ENCODE measurements at places on chromosomes 3 and 15. TPM values are rescaled to one million over a fixed set of nuclear protein-coding genes. Genes with fewer than 3 reads are reported as not detected.

- DNase-seq: no peak
These were observed 60.2 kb upstream of the RAB6B start for GRCh38 chr3:133955892-133956291.

GRCh38 chr15:41881920-41882688 lies 11.7 kb downstream of the SPTBN5 start:
- DNase-seq: peak; percentile 45

The STAC gene
- total RNA-seq: 0.18 TPM

DNA sequence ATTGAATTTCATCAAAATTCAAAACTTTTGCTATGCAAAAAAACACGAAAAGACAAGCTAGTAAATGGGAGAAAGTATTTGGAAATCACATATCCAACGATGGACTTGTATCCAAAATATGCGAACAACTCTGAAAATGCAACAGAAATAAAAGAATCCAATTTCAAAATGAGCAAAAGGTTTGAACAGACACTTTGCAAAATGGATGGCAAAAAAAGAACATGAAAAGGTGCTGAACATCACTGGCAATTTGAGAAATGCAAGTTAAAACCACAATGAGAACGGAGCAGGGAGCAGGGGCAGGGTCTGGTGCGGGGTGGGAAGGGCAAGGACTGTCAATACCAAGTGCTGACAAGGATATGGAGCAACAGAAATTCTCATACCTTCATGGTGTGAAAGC lies 23.1 kb upstream of the FOXP1 start:
- no peak for DNase-seq

The SPRED1 gene
- 29.3 TPM for total RNA-seq

DNA sequence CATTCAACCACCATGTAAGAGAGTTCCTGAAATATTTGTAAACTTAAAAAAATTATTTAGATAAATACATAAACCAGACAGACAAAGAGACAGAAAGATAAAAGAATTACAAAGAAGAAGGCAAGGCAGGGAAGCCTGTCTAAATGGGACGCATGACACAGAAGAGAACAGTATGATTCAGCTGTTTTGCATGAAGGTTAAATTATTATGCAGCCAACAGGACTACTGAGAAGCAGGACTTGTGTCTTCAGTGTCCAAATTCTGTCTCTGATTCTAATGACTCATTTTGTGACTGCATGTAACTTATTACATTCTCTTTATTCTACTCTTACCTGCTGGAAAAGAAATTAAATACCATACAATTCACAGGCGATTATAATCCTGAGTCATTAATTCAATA lies 340.4 kb upstream of the KCNMB2 start:
- no peak for DNase-seq

DNA sequence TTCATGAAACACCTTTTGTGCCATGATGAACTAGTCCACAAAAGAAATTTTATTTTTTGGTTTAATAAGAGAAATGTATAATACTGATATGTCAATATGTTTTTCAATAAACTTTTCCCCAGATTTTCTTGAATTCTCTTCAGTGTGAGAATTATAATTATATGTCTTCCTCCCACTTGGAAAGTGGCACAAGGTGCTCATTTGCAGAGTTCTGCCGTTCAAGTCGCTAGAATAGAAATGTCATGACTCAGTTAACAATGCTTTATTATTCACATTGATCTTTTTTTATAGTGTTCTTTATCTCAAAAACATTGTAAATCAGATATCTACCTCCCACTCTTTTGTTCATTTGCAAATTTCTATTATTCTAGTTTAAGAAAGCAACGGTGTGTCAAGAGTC lies 87.3 kb downstream of the MDFIC2 start:
- no peak for DNase-seq

The CEP19 gene
- 6.0 TPM for total RNA-seq

The APOD gene
- 5.0 TPM for total RNA-seq

DNA sequence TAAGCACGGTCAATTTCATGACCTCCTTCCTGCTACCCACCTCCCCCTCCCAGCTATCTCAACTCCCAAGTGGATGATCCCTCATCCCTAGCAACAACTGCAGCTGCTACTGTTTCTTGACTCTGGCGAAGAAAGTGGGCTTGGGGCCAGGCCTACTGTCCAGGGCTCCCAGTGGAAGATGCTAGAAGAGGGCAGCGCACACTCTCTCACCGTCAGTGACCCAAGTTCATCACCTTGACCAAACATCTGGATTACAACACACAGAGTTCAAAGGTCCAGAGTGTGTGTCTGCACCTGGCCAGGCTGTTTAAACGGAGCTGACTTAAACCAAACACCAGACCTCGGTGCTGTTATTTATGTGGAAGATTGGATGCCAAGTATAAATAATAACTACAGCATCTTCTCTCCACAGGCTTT lies 385.6 kb downstream of the SHQ1 start:
- no peak for DNase-seq

DNA sequence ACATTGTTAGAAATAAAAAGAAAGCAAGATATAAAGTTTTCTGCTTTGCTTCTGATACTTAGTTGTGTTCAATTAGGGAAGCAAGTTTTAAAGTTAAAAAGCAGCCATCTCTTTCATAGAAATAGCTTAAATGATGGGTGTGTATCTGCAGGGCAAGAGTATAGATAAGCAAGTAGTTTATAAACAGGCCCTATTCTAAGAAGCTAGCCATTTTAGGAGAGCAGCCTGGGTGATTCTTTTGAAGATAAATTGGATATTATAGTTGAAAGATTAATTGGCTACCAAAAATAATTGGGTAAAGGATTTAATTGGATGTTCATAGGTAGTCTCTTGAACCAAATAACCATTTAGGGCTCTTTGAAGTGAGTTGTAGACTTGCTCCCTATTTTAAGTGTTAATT lies 5.6 kb downstream of the EIF3J start:
- DNase-seq: no peak

DNA sequence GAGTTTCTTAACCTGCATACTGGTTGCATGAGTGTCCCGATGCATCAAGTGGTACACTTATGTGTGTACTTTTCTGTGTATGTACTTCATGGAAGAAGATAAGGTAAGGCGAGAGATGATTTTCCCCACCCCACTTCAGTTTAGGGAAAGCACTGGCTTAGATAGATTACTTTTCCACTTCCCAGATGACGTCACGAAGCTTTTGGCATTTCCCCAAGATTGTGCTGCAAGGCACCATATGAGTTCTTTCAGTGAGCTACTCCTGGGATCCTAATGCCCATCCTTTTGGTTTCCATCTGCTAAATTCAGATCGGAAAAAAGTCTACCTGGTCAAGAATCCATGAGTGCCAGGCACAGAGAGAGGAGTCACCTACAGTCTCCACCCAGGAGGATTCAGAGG lies 4.5 kb downstream of the IL17RB start:
- DNase-seq: no peak

- no peak for DNase-seq
These were observed 167.3 kb downstream of the NECTIN3 start for GRCh38 chr3:111238885-111239284.

DNA sequence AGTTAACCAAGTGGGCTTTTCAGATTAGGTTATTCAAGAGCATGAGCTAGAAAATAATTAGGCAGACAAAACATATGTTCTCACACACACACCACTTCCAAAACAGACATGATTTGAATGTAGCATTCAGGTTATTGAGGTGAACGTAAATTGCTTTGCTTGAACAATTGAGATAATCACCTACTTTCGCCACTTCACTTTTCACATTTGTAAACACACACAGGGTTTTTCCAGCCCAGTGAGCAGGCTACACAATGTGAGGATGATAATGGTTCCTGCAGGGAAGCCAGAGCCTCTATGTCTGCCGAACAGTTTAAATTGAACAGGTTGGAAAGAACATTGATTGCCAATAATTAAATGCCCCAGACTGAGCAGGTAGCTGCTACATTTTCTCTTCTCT lies 560.8 kb downstream of the OCA2 start:
- DNase-seq: no peak

The CCR8 gene
- not detected for total RNA-seq

The SERINC4 gene
- not detected for total RNA-seq

- no peak for DNase-seq
These were observed 195.9 kb upstream of the LRRN1 start for GRCh38 chr3:3603351-3603750.

The CHRD gene
- total RNA-seq: 2.4 TPM

The TMEM39A gene
- total RNA-seq: 30.5 TPM

DNA sequence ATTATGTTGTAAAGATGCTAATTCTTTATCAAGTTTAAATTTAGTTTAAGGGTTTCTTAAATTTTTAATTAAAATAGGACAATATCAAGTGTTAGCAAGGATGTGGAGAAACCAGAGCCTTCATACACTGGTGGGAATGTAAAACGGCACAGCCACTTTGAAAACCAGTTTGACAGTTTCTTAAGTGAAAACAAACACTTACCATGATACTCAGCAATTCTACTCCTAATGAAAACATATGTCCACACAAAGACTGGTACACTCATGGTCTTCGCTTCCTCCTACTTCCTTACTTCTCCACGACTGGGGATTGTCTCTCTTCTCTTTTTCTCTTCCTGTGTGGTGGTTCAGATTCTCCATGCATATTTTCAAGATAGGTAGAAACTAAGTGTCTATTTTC lies 9.2 kb downstream of the SKIC8 start:
- no peak for DNase-seq

GRCh38 chr3:170513642-170514041 lies 72.2 kb downstream of the SLC7A14 start:
- DNase-seq: no peak

DNA sequence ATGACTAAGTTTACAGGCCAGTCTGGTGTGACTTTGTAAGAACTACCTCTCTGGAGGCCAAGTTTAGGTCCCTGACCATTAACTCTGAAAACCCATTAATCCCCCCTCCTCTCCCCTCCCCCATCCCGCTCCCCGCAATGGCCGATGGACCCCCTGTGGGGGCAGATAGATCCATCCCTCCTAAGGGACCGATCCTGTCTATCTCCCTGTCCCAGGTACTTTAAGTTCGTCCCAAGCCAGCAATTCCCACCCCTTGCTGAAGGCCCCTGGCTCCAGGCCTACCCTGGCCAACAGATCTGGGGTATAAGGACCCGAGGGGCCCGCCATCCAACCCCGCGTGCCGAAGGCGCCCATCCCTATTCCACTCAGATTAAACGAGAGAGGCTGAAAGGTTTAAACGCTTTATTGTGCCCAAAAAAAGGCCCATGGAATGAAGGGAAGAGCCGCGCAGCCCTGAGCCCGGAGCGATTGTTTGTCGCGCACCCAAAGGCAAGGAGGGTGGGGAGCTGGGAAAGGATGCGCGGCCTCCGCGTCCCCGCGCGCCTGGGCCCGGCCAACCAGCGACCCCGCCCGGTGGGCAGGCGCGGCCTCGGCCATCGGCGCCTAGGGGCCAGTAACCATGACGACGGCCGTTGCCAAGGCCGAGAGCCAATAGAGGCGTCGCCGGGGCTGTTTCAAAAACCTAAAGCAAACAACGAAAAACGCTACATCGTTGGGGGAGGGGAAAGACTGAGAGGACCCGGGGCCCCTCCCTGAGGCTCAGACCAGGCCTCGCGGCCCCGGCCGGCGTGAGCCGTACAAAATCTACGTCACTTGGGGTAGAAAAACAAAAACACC lies 35.9 kb downstream of the HMCES start:
- peak; percentile 86 for DNase-seq

The KIF15 gene
- 6.0 TPM for total RNA-seq

DNA sequence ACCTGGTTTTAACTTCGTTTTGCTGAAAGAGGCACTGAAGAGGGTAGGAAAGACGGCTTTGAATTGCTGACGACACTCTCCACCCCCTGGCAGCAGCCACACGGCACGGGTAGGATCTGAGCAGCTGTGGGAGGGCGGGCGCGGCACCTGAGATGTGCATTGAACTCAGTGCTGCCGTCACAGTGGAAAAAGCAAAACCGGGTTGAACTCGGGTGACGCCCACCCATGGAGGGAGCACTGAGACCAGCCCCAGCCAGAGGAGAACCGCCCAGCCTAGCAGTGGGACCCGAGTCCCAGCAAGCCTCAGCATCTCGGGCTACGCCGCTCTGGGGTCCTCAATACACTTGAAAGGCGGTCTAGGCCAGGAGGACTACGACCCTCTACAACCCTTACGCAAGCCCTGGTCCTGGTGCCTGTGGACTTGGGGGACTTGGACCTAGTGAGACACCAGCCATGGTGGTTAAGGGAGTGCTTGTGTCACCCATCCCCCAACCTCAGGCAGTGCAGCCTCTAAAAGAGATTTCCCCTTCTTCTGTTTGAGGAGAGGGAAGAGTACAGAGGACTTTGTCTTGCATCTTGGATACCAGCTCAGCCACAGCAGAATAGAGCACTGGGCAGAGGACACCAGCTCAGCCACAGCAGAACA lies 50.0 kb upstream of the RPL35A start:
- no peak for DNase-seq

DNA sequence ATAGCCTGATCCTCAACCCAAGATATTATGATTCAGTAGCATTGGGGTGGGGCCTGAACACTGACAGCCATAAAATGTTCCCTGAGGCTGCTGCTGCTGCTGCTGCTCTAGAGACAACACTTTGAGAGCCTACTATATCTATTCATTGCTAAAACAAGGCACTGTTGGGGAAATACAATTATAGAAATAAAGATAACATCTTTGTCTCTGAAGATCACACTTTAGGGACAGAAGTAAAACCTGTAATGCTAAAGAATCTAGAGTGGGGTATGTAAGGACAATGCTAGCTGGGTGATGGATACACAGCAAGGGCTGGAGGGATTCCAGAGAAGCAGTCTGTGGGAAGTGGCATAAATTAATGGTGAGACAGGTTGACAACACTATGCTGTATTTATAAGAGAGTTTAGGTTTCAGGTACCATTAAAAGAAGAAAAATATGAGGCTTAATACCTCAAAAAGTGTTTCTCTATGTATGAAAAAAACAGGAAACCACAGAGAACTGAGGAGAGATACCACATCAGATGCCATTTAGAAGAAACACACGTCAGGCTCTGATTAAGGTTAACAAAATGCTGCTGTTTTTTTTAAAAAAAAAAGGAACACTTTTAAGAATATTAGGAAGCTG lies 115.9 kb downstream of the CBLB start:
- DNase-seq: no peak

DNA sequence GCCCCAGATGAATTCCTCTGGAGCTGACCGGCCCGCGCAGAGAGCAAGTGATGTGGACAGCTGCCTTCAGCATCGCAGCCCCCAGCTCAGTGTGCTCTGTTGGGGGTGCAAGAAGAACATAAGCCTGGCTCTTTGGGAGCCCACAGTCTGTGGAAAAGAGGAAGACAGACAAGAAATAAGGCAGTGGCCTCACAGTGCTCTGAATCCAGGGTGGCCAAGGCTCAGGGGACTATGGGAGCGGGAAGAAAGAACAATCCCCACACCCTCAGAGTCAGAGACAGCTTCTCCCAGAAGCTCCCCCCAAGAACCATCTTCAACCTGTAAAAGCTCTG lies 277 bp upstream of the HDDC3 start:
- no peak for DNase-seq

GRCh38 chr15:101562428-101563059 lies 73.0 kb upstream of the PCSK6 start:
- no peak for DNase-seq

Measured in endothelial cell (in vitro differentiated cells).